ENCODE measurements at places on chromosomes 1 and 21. TPM values are rescaled to one million over a fixed set of nuclear protein-coding genes. Genes with fewer than 3 reads are reported as not detected.

Gene ANGPTL7
- total RNA-seq = not detected

Gene OR2AK2
- total RNA-seq = 0.25 TPM

Gene B3GALT2
- not detected for total RNA-seq

Gene TAS1R1
- total RNA-seq = not detected

Gene BARHL2
- total RNA-seq = not detected

Gene ANKRD45
- not detected for total RNA-seq

Gene EPHA2
- total RNA-seq = 0.16 TPM

Gene HTR1D
- not detected for total RNA-seq

Gene FMO4
- 2.4 TPM for total RNA-seq

Gene OR2T33
- not detected for total RNA-seq

Gene UBASH3A
- 13.0 TPM for total RNA-seq

Gene IQCC
- total RNA-seq = 4.6 TPM

Gene CYP2J2
- total RNA-seq = 0.64 TPM

Gene MRPL37
- 186 TPM for total RNA-seq

Gene MFSD2A
- total RNA-seq = 7.1 TPM

Gene MYOG
- total RNA-seq = not detected

Gene VWA5B1
- 0.10 TPM for total RNA-seq

Gene AHDC1
- total RNA-seq = 12.8 TPM

Measured in activated naive CD4-positive, alpha-beta T cell treated with anti-CD3 and anti-CD28 coated beads, Interleukin-2, amount 50 U/mL, for 72 hours (primary cell).